ENCODE measurements at places on chromosomes 4 and X. TPM values are rescaled to one million over a fixed set of nuclear protein-coding genes. Genes with fewer than 3 reads are reported as not detected.

JAKMIP1 gene
- 1.4 TPM for total RNA-seq

ZXDB gene
- total RNA-seq = 45.3 TPM

GYG2 gene
- total RNA-seq = not detected

ANXA5 gene
- total RNA-seq = 248 TPM
